ENCODE measurements at places on chromosomes 5 and 9.

DNA sequence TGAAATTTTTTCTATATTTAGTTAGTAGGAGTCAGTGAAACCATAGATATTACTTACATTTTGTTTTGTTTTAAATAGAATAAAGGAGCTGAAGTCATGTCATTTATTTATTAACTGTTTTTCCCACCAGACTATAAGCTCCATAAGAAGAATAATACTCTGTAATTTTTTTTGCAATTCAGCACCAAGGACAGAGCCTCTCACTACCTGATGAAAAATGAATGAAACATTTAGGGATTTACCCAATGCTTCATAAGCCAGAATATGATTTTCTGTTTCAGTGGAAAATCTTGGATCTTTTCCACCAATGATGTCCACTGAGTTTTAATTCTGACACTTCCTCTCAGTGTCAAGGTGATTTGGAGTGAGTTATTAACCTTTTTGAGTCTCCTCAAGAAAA, 624.9 kb upstream of the GRAMD2B start:
- DNase-seq: no peak

DNA sequence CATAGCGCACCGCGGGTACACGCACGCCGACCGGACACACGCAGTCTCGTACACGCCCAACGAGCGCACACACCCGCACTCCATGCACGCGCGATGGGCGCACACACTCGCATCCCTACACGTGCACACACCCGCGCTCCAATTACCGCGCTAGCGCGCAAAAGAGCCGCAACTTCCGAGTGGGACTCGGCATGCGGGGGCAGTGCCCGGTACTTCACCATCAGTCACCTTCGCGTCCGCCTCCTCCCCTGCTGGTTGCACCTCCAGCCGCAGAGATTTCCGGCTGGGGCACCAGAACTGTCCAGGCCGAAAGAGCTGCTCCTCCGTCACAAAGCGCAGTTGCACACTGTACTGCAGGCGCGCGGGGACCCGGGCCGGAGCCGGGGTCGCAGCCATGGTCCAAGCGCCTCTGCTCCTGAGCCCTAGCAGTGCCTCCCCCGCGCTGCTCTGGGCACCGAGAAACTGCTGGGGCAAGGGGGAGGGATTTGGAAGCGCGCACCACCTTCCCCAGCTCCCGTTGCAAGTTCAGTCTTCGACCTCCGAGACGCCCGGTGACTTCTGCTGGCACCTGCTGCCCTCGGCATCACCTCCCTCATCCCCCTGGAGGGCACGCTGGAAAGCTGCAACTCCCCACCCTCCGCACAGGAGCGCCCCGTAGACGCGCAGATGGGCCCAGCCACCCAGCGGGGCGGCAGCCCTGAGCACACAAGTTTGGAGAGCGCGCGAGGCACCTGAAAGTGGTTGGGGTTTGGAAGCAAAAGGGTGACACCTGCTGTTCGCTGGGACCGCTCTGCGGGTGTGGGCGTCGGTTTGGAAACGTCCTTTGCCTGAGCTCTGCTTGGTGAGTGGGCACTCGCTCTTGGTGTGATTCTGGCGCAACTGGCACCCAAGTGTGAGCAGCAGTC, 337.4 kb upstream of the PUM3 start:
- DNase-seq: no peak

- peak; percentile 80 for DNase-seq
These were observed 575.8 kb upstream of the ZNF462 start for GRCh38 chr9:106287091-106287631.

- no peak for DNase-seq
These were observed 77.9 kb downstream of the CDH18 start for GRCh38 chr5:19910136-19910535.

- DNase-seq: no peak
These were observed 51.6 kb downstream of the SLC1A1 start for GRCh38 chr9:4541856-4542255.

DNA sequence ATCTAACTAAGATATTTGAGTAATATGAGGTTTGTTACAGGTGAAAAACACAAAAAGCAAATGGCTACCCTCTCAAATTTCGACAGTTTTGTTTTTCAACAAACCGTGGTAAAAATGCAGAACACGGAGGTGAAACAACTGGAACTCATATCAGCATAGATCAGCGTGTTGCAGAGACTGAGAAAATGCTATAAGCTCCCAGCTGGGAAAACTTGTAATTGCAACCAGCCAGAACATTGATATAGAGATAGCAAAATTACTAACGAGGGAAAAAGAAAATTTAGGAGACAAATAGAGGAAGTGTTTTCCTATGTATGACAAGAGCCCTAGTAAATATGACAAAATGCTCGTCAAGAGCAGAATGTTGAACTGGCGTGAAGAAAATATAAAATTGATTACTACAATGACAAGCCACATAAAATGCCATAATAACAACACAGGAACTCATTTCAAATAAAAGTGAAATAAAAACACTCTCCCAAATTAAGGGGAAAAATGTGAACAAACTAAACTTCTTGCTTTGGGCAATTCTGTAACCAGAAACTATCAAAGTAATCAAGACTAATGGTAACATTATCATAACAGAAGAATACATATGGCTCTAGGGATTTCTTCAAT, 1989.8 kb downstream of the EFNA5 start:
- DNase-seq: no peak

- DNase-seq: no peak
These were observed 628.0 kb upstream of the CDH18 start for GRCh38 chr5:20615888-20616563.

- peak; percentile 53 for DNase-seq
These were observed 18.9 kb downstream of the RPS23 start for GRCh38 chr5:82259172-82259800.

DNA sequence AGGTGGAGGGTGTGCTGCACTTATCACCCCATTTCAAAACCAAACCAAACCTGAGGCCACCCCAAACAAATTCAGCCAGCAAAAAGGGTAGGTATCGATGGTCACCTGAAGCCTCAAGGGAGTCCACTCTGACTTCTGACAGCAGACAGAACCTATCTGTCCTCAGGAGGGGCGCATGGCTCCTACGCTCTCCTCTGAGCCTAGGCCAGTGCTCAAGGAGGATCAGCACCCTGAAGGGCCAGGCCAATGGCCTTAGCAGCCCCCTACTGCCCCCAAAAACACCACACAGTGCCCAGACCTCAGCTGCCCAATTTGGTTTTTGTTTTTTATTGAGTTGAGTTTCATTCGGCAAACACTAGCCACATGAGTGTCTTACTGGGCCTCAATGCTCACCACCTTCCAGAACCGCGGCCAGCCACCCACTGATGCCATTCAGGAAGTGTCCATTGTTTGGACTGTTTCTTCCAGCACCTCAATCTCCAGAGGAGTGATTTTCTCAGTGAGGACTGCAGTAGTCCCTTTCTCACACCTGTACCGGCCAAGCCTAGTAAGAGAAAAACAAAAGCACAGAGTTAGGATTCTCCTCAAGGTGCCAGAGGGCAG, 62.0 kb downstream of the PSMB7 start:
- no peak for DNase-seq

- peak; percentile 47 for DNase-seq
These were observed 50.0 kb upstream of the SH3GL2 start for GRCh38 chr9:17528859-17529258.

GRCh38 chr5:77367741-77368140, 124.4 kb downstream of the WDR41 start:
- no peak for DNase-seq

GRCh38 chr5:91329283-91329682, 53.8 kb downstream of the ARRDC3 start:
- no peak for DNase-seq

Measured in pons (tissue), 1 donor.